ENCODE measurements at places on chromosomes 7 and 10. TPM values are rescaled to one million over a fixed set of nuclear protein-coding genes. Genes with fewer than 3 reads are reported as not detected.

The GPC2 gene
- total RNA-seq: 12.6 TPM

The CXCL12 gene
- total RNA-seq: not detected

The CPN1 gene
- total RNA-seq: not detected

- no peaks in the 10 kb centered on the region for H3K4me1 ChIP-seq
- H3K27me3 ChIP-seq: peaks cover 5% of the 10 kb centered on the region
- DNase-seq: no peak
- H3K4me3 ChIP-seq: no peak overlapping the region
Measured at GRCh38 chr10:86284355-86285105, 82.1 kb downstream of the GRID1 start.

GRCh38 chr7:142567201-142568075 is 181.8 kb upstream of the PRSS1 start:
- H3K36me3 ChIP-seq: peaks cover under 1% of the 10 kb centered on the region
- H3K27me3 ChIP-seq: peaks cover 10% of the 10 kb centered on the region
- H3K4me3 ChIP-seq: no peak overlapping the region
- no peak overlapping the region for H3K27ac ChIP-seq
- H3K4me1 ChIP-seq: peaks cover 8% of the 10 kb centered on the region

The PRLHR gene
- not detected for total RNA-seq

The C10orf90 gene
- not detected for total RNA-seq

DNA sequence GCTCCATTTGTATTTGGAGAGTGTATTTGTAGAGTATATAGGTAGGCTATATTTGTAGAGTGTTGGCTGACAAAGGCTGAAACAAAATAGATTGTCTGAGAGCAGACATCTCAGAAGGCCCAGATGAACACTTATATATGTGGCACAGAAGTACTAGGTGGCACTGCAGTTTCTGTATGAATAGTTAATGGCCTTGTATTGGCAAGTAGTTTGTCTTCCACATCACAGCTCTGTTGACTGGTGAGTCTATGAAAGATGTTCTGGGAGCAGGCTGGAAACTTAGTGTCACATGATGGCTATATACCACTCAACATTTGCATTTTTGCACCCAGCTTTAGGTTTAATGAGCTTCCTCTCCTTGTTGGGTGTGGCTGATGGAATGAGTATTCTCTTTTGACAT is 51.9 kb downstream of the CCNY start:
- no peak overlapping the region for H3K4me3 ChIP-seq
- DNase-seq: no peak
- peaks cover 21% of the 10 kb centered on the region for H3K4me1 ChIP-seq
- peaks cover 25% of the 10 kb centered on the region for H3K36me3 ChIP-seq

The IQCE gene
- total RNA-seq: 10.0 TPM

- H3K36me3 ChIP-seq: peaks cover 2% of the 10 kb centered on the region
- DNase-seq: no peak
- H3K4me3 ChIP-seq: no peak overlapping the region
- no peaks in the 10 kb centered on the region for H3K27me3 ChIP-seq
Measured at GRCh38 chr10:13594641-13595040, 7.9 kb downstream of the PRPF18 start.

- no peak for DNase-seq
- H3K4me3 ChIP-seq: no peak overlapping the region
- H3K27me3 ChIP-seq: no peaks in the 10 kb centered on the region
- H3K27ac ChIP-seq: no peak overlapping the region
Measured at GRCh38 chr10:11285171-11285570, 267.5 kb downstream of the CELF2 start.

- H3K27me3 ChIP-seq: peaks cover 2% of the 10 kb centered on the region
- no peak overlapping the region for H3K27ac ChIP-seq
- H3K36me3 ChIP-seq: no peaks in the 10 kb centered on the region
- H3K4me3 ChIP-seq: no peak overlapping the region
Measured at GRCh38 chr10:125238682-125239081, 78.3 kb upstream of the CTBP2 start.

GRCh38 chr7:158772916-158773315 is 56.4 kb downstream of the ESYT2 start:
- no peak overlapping the region for H3K4me3 ChIP-seq
- no peak overlapping the region for H3K27ac ChIP-seq
- no peaks in the 10 kb centered on the region for H3K27me3 ChIP-seq
- DNase-seq: no peak
- peaks cover 17% of the 10 kb centered on the region for H3K4me1 ChIP-seq
